Sigmoid colon (tissue), 7 donors: ENCODE measurements at places on chromosomes 13 and 19. TPM values are rescaled to one million over a fixed set of nuclear protein-coding genes. Genes with fewer than 3 reads are reported as not detected.

DNA sequence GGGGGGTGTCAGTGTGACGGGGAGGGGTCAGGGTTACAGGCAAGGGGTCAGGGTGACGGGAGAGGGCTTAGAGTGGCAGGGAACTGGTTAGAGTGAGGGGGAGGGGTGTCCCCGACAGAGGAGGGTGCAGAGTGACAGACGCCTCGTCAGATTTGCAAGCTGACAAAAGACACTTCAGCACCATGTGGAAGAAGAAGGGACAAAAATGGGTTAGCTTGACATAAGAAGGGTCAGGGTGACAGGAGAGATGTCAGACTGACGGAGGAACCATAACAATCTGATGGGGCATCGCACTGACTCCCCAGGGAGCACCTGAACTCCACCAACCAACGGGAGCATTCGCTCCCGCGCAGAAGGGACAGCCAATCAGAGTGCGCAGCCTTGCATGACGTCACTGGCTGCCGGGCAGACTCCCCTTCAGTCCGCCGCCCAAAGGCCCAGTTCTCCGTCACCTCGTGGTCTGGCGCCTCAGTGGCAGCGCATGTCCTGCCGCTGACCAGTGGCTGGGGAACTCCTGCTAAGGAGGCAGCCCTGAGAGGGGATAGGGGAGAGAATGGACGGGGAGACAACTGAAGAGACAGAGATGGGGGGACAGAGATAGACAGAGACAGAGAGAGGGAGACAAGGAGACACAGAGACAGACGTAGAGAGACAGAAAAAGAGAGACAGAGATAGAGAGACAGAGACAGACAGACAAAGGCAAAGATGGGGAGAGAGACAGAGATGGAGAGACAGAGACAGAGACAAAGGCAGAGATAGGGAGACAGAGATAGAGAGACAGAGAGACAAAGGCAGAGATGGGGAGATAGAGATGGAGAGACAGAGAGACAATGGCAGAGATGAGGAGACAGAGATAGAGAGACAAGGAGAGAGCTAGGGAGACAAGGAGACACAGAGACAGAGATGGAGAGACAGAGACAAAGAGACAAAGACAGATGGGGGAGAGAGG, 30.2 kb downstream of the C19orf81 start:
- H3K27ac ChIP-seq = no peak overlapping the region
- H3K4me3 ChIP-seq = no peak overlapping the region
- H3K27me3 ChIP-seq = peaks cover 3% of the 10 kb centered on the region
- peak; percentile 87 for DNase-seq
- no peaks in the 10 kb centered on the region for H3K36me3 ChIP-seq

GRCh38 chr19:16778796-16779411, 50.3 kb upstream of the SIN3B start:
- H3K4me3 ChIP-seq = no peak overlapping the region
- no peaks in the 10 kb centered on the region for H3K4me1 ChIP-seq
- no peaks in the 10 kb centered on the region for H3K27me3 ChIP-seq
- H3K36me3 ChIP-seq = no peaks in the 10 kb centered on the region

DNA sequence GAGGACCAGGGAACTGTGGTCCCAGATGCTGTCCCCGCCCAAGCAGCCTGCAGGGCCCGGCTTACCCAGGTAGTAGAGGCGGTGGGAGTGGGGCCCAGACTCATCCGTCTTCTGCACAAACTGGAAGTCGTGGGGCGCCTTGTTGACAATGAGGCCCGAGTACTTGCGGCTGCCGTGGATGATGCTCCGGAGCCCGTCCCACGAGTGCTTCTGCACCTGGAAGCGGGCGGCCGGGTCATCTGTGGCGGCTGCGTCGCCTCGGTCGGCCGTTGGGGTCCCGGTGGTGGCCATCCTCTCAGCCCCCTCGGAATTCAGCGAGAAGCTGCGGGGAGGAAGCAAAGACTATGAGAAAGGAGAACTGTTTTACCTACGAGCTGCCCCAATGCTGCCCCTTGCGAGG, 9.6 kb downstream of the DPP9 start:
- peak overlapping the region; percentile 74 for H3K27ac ChIP-seq
- H3K36me3 ChIP-seq = peaks cover 15% of the 10 kb centered on the region
- peaks cover 12% of the 10 kb centered on the region for H3K4me1 ChIP-seq
- no peak for DNase-seq

DNA sequence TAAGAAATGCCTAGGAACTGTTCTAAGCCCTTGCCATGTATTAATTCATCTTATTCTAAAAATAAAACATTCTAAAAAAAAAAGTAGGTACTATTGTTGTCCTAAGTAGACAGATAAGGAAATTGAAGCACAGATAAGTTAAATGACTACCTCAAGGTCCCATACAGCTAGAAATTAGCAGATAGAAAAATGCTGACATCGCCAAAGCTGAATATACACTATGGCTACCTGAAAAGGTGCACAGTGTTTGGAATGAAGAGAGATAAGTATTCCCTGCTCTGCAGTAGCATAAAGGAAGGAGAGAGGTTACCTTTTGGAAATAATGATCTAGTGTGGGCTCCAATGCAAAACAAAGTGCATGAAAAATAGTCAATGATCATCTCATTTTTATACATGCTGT, 65.3 kb downstream of the DCT start:
- H3K4me1 ChIP-seq = peaks cover 28% of the 10 kb centered on the region
- no peak for DNase-seq
- H3K36me3 ChIP-seq = no peaks in the 10 kb centered on the region

SLC46A3 gene
- 14.5 TPM for total RNA-seq

ERFL gene
- not detected for total RNA-seq

POU2F2 gene
- total RNA-seq = 3.0 TPM
